ENCODE measurements at places on chromosomes 3 and 15. TPM values are rescaled to one million over a fixed set of nuclear protein-coding genes. Genes with fewer than 3 reads are reported as not detected.

Gene SLC22A14
- 0.19 TPM for total RNA-seq

Gene ECE2
- total RNA-seq: not detected

Gene EPHA6
- total RNA-seq: 0.66 TPM

Gene DAZL
- total RNA-seq: not detected

Gene CGNL1
- 81.5 TPM for total RNA-seq

Gene DPPA2
- total RNA-seq: 0.19 TPM

Gene DHX30
- total RNA-seq: 59.7 TPM

Gene ADAMTS7
- 3.1 TPM for total RNA-seq

Gene REC114
- total RNA-seq: not detected

Gene FBLN2
- total RNA-seq: 43.4 TPM

Gene PLCH1
- total RNA-seq: 9.6 TPM

Gene ZSCAN2
- total RNA-seq: 10.3 TPM

Gene TTC21A
- 14.1 TPM for total RNA-seq

Gene ERICH6
- 0.19 TPM for total RNA-seq

Gene CTXN2
- 0.06 TPM for total RNA-seq

Gene ARNT2
- total RNA-seq: 38.2 TPM

Gene FETUB
- not detected for total RNA-seq

Gene IQCF5
- not detected for total RNA-seq

Gene HYKK
- total RNA-seq: 5.8 TPM

Gene GABRG3
- not detected for total RNA-seq

Gene CISH
- total RNA-seq: 30.8 TPM

Gene ULK3
- total RNA-seq: 36.1 TPM

Measured in kidney (tissue), 22 donors.